NCI-H187 treated with DMSO at 0.1 percent for 48 hours (cell line): ENCODE measurements at places on chromosomes 5 and 9.

DNA sequence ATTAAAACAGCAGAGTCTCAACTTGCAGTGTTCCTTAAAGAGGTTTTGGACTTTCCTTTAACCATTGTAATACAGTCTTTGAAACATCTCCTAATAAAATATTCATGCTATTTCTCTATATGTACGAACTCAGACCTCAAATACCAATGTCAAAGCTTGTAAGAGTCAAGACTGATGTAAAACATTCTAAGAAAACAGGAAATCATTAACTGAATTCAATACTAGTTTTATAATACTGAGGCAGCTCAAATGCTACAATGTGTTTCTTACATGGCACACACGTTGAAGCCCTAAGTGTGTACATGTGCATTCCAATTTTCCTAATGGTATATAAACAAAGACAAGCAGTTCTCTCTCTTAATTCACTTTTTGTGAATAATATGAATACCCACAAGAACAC lies 11.6 kb downstream of the PSIP1 start:
- DNase-seq = no peak

GRCh38 chr5:16384222-16384621 lies 81.4 kb downstream of the ZNF622 start:
- no peak for DNase-seq

GRCh38 chr5:53568871-53569270 lies 8.4 kb downstream of the NDUFS4 start:
- DNase-seq = no peak

DNA sequence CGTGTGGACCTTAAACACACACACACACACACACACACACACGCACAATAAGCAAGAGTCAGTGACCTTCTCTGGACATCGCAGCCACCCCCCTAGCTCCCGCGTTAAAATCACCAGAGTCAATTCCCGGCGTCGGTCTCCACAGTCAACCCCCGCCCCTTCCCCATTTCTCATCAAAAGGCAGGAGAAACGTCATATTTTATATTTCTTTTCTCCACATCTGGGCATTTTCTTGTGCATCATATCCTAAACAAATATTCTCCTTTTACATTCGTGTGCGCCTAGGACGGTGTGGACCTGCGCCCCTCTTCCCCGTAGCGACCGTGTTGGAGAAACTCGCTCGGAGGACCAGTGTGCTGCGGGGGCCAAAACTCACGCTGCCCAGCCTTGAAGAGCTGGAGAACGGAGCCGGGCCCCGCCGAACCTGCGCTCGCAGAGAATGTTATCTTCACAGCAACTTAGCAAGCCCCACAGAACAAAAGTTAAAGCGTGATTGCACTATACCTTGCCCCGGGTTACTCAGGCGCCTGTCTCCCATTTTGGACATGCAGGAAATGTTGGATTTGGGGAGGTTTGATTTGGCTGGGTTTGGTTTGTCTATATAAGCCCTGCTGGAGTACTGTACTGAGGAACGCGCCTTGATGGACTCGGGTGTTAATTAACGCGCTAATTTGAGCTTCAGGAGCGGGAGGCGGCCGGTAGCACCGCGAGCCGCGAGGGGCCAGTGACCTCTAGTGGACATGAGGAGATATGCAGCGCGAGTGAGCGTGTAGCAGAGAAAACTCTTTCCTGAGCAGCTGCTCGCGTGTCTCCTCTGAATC lies 192.4 kb downstream of the MEF2C start:
- DNase-seq = no peak

- DNase-seq = no peak
These were observed 891.3 kb downstream of the TLE1 start for GRCh38 chr9:80797831-80798688.

- DNase-seq = peak; percentile 43
These were observed at the start of gene KCNN2 for GRCh38 chr5:114361724-114362196. Gene KCNN2, plus strand, starts transcription at chr5:114362070. Its CDS starts 70 bp downstream, at chr5:114362140.

- DNase-seq = no peak
These were observed 1651.5 kb downstream of the EFNA5 start for GRCh38 chr5:106019261-106019660.

DNA sequence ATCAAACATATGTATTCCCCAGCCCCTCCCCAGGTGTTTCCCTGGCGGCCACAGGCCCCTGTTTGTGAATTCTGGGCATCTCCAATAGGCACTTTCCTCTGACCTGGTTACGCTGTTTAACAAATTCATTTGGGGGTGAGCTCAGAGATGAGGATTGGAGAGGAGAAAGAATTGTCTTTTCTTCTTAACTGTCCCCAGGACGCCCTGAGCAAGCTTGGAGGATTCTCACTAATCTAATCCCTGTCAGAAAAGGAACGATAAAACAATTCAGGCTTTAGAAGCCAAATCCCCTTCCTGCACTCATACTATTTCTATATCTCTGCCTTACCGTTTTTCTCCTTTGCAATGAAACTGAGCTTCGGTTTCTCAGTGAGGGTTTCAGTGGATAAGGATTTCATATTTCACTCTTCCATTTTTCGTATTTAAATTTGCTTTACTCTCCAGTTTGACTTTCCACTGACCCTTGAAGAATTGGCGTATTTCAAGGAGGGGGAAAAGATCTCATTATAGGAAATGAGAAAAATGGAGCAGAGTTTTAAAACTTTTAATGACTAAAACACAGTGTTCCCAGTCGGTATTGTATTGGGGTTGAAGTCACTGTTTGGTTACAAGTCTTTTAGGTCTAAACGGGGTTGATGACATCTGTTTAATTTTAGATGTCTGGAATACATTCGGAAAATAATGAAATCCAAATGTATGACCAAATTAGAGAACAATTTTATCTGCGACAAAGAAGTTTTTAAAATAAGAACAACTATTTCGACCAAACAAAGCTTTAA lies 180.1 kb downstream of the MACROH2A1 start:
- no peak for DNase-seq

- peak; percentile 32 for DNase-seq
These were observed 365.9 kb upstream of the C9orf72 start for GRCh38 chr9:27939186-27939585.

DNA sequence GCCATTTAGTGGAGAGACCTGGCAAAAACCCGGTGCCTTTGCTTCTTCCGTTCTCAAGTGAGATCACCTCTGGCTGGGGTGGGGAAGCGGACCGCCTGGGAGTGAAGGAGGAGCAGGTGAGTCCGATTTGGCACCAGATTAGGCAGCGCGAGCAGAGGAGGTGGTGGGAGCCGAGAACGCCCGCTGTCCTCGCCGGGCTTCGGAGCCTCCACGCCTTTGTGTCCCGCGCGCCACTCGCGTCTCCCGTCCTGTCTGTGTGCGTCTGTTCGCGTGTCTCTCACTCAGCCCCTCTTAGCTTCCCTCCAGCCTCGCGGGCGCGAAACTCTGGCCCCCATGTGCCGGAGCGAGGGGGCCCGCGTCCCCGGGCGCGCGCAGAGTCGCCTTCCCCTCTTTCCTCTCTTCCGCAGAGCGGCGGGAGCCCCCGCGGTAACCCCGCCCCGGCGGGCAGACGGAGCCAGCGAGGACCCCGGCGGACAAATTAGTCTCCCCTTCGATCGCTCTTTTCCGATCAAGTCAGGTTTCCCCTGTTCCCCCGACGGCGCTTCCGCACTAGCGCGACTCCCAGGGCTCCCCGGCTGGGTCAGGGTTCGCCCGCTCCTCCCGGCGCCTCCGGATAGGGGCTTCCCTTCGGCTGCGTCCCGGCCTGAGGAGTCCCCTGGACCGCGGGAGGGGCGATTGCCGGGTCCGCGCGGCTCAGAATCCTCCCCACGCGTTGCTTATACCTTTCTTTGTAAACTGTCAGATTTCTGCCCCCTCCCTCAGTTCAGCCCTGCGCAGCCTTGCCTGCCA lies 7.1 kb downstream of the POU4F3 start:
- DNase-seq = no peak

GRCh38 chr9:100427366-100428263 lies 672 bp downstream of the MSANTD3 start:
- no peak for DNase-seq

GRCh38 chr5:177269976-177270375 lies 33.5 kb downstream of the RAB24 start:
- DNase-seq = no peak

DNA sequence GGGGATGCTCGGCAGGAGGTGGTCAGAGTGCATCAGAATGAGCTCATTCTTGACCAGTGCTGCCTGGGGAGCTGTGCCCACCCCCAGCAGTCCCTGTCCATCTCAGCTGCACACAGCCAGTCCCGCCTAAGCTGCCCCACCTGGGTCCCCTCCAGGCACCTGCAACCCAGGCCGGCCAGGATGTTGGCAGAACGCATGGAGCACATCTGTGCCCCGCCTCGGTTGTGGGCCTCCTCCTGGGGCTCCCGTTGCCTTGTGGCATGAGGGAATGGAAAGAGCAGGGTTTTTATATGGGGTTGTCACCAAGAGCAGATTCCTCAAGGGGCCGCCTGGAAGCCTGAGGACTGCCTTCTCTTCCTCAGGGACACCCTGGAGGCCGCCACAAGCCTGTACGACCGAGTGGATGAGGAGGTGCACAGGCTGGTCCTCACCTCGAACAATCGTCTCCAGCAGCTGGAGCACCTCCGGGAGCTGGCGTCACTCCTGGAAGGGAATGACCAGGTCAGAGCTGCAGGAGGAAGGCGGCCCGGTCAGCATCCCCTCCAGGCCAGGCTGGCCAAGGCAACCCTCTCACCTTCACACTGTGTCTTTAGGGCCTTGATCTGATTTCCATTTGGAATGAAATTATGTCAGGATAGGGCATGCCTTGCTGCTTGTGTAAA lies 34.8 kb upstream of the LRRC14B start:
- no peak for DNase-seq

GRCh38 chr9:99335280-99335679 lies 113.2 kb downstream of the SEC61B start:
- DNase-seq = no peak

DNA sequence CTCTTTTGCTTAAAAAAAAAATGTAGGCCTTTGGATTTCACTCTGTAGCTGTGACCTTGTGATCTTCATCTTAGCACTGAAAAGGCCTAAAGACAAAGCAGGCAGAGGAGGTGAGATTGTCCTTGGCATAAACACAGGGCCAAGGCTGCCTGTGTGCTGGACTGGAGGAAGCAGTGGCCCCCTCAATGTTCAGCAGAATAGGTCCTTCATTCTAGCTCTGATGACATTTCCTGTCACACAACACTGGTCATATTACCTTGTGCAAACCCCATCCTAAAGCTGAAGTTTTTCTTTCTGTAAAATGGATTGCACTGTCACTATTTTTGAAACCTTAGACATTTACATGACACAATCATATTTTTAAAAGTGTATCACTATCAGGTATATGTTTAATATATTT lies 147.4 kb downstream of the INSYN2B start:
- DNase-seq = no peak

- DNase-seq = no peak
These were observed 7.2 kb downstream of the ERGIC1 start for GRCh38 chr5:172841256-172841655.

GRCh38 chr5:154779105-154779504 lies 23.9 kb downstream of the LARP1 start:
- no peak for DNase-seq

DNA sequence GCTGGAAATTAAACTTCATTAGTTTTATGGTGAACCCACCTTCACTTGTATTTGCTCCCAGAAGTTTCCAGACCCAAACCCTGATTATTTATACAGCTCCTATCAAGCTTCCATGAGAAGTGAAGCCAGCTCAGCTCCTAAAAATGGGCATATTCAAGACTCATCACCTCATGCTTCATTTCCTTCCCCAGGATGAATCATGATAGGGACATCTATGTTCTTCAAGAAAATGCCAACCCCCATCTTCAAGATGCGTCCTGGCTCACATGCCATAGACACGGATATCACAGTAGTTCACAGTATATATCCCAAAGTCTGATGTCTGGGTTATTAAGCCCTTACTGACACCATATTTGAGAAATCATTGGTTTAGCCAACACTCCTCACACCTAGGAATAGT lies 217.6 kb downstream of the NPR3 start:
- DNase-seq = no peak

- peak; percentile 56 for DNase-seq
These were observed 79.8 kb downstream of the TENT4A start for GRCh38 chr5:6792911-6793471.

- DNase-seq = no peak
These were observed 29.6 kb upstream of the ZNF782 start for GRCh38 chr9:96883922-96884321.

DNA sequence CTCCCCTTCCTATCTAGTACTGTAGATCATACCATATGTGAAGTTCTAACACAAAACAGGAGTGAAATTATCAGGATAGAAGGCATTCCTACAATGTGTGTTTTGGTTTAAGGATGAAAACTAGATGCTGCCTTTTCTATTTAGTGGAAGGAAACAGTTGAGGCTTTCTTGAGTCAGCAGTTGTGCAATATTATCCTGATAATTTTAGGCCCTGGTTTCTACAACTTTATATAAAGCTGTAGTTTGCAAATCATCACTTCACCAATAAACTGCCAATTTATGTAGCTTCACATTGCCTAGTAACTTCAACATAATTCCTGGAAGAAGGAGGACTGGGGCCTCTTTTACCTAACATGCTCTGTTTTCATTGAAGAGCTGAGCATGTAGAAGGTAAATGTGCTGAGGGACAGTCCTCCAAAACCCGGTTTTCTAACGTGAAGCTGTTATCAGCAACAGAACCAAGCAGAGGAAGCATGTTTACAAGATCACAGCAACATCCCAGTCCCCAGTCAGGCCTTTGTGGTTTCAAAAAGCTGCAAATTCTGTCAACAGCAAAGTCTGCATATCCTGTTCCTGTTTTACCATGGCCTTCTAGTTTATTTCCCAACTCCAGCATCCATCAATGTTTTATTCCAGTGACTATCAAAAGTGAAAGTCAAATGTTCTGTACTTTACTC lies 513.4 kb upstream of the MEF2C start:
- DNase-seq = no peak

GRCh38 chr9:27247756-27248155 lies 49.2 kb downstream of the EQTN start:
- no peak for DNase-seq

GRCh38 chr9:14057368-14058324 lies 256.3 kb downstream of the NFIB start:
- no peak for DNase-seq

DNA sequence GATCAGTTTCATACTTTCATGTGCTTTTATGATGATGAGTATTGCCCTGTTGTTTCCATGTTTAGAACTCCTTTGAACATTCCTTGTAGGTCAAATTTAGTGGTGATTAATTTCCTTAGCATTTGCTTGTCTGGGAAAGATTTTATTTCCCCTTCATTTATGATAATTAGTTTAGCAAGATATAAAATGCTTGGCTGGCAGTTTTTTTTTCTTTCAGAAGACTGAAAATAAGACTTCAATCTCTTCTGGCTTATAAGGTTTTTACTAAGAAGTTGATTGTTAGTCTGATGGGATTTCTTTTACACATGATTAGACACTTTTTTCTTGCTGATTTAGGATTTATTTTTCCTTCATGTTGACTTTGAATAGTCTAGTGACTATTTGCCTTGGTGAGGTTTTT lies 238.9 kb upstream of the ADCY2 start:
- no peak for DNase-seq

- DNase-seq = no peak
These were observed 254.6 kb upstream of the CYLC2 start for GRCh38 chr9:102740578-102740977.

GRCh38 chr9:79116041-79116440 lies 455.7 kb upstream of the TLE4 start:
- DNase-seq = peak; percentile 43

- DNase-seq = no peak
These were observed 673.4 kb upstream of the MEF2C start for GRCh38 chr5:89556215-89556913.
